WERI-Rb-1 (cell line): ENCODE measurements at places on chromosomes 7 and 10.

- no peak for DNase-seq
Observed at GRCh38 chr7:29894256-29894655, 87.9 kb downstream of the WIPF3 start.

DNA sequence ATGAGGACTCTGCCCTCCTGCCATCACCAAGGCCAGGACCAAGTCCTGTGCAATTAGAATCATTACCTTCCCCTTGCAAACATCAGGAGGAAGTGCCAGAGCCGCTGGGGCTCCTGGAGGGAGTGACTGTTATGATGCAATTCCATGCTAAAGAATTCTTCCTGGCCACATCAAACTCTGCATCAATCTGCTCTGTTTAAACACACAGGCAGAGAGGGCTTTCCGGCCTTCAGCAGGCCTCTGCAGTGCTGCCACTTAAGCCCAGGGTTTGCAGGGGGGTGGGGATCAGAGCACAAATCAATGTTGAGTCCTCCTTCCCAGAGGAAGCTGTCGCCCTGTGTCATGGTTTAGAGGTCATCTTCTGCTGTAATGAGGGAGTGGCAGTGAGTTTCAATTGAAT lies 58.1 kb downstream of the CTBP2 start:
- no peak for DNase-seq

- DNase-seq: no peak
Observed at GRCh38 chr7:32489788-32490126, 423 bp downstream of the LSM5 start.

- DNase-seq: no peak
Observed at GRCh38 chr10:100469756-100470155, 6.9 kb downstream of the WNT8B start.

DNA sequence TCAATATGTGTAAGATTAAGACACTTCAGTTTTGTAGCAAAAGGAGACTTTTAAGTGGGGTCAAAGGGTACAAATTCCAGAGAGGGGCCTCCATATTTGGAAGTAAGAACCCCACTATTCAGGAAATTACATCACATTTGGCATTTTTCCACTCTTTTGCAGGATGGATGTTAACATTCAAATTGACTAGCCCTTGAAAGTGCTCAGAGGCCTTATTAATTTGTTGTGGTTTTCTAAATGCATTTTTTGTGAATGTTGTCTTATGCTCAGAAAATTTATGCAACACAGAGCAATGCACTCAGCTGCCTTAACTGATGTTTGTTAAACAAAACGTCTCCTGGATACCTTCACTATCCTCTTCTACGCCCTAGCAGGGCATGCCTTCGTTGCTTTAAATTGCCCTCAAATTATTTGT lies 50.9 kb upstream of the PDLIM1 start:
- DNase-seq: no peak

GRCh38 chr10:3981300-3981699 lies 196.3 kb upstream of the KLF6 start:
- DNase-seq: no peak
